ENCODE measurements at places on chromosomes 4 and X.
A peak's percentile ranks its signal among the peaks of the same experiment; 100 is the strongest.

- DNase-seq, result no peak
Observed at GRCh38 chr4:88275516-88275915, 8.8 kb downstream of the PPM1K start.

DNA sequence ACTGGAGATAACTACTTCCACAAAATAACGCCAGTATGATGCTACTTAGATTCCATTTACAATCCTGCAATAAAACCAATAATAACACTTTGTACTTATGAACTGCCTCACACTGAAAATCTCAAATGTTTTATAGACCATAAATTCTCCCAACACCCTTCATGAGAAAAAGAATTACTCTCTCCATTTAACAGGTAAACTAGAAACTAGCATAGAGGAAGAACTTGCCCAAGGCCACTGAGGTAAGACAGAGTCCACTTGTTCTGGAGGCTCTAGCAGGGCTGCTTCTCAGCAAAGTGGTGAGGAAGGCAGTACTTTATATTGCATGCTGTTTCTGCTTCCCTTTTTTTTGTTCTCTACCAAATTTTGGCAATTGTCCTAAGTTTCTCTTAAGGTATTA is 11.5 kb upstream of the BMP3 start:
- no peak for DNase-seq

GRCh38 chr4:128811571-128812441 is 2.3 kb downstream of the JADE1 start:
- peak; percentile 90 for DNase-seq

- DNase-seq, result peak; percentile 56
Observed at GRCh38 chr4:77697860-77698590, 92.4 kb downstream of the CXCL13 start.

DNA sequence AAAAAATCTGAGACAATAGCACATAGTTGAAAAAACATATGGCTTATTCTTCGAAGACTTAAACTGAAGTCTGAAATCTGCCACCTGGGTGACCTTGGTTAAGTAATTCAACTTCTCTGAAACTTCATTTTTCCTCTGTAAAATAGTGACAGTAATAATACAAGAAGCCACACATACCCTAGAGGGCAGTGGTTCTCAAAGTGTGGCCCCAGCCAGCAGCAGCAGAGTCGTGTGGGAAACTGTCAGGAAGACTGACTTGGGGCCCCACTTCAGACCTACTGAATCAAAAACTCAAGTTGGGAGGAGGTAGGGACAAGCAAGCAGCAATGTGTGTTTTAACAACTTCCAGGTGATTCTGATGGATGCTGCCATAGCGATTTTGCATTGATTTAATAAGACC is 249.9 kb downstream of the HNRNPD start:
- no peak for DNase-seq
